Thyroid gland (tissue), 4 donors: ENCODE measurements at places on chromosomes 6 and 20. TPM values are rescaled to one million over a fixed set of nuclear protein-coding genes. Genes with fewer than 3 reads are reported as not detected.

DNA sequence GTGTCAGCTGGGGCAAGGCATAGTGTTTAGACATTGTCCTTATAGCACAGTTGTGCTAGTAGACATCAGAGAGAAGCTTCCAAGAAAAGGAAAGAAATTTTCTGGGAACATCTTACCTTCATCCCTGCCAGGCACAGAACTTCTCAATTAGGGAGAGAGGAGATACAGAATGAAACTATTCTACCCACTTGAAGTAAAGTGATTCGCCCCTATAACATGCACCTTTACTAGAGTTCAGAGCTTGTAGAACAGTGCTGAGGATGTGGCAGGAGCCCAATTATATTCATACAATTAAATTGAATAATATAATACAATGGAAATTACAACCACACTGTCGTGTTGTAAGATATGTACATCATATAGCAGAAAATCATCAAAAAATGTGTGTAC lies 1063.9 kb upstream of the CITED2 start:
- DNase-seq, result no peak

DNA sequence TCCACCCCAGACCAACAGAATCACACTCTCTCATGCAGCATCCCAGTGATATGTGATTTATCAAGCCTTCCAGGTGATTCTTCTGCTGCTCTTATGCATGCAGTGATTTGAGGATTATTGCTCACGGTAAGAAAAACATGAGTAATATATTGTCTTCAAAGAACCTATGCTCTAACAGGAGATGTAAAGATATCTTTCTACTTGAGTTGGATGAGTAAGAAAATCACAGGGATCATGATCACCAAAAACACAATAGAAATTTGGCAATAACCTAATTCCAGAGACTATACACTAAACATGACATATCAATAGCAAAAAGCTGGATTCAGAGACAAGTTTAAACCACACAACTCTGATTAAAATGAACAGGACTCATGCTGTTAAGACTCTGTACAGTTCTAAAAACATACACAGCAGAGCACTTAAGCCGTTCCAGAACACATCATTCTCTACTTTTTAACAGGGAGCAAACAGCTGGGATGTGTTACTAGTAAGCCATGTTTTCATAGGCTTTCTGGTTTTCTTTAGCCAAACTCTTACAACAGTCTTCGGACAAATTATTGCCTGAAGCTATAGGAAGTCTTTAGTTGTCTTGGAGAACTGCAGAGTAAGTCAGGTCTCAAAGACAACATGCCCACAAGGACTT lies 568.6 kb downstream of the HAO1 start:
- DNase-seq, result no peak

DNA sequence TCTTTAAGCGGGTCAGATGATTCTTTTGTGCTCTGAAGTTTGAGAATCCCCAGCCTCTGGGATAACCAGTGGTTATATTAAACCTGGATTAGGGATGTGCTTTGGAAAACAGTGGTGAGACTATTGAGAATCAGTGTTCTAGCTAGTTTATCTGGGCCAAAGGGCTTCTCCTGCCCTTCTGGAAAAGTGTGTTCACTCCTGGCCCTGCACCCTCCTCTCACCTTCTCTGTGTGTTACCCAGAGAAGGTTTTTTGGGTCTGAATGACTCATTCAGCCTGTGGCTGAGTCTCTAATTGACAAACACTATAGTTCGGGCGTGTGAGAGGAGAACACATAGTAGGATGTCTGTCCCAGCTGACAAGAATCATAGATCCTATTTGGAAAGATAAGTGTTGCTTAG lies 66.7 kb downstream of the LRRC1 start:
- DNase-seq, result no peak

DNA sequence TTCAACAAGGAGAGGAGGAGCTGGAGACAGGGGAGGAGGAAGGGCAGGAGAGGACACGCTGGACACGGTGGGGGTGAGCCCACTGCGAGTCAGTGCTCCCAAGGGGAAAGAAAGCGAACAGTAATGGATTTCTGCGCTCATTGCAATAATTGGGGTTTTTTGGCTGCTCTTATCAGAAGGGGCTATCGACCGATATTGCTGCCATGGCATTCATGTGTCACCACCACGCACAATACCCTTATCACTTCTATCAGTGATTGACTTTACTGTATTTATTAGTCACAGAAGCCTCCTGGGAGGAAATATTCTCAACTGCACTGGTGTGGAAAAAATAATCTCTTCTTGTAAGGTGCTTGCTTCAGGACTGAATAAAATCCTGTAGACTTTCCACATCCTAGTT lies 55.8 kb downstream of the CEP43 start:
- DNase-seq, result no peak

LINC00237 gene
- total RNA-seq, result not detected

DNA sequence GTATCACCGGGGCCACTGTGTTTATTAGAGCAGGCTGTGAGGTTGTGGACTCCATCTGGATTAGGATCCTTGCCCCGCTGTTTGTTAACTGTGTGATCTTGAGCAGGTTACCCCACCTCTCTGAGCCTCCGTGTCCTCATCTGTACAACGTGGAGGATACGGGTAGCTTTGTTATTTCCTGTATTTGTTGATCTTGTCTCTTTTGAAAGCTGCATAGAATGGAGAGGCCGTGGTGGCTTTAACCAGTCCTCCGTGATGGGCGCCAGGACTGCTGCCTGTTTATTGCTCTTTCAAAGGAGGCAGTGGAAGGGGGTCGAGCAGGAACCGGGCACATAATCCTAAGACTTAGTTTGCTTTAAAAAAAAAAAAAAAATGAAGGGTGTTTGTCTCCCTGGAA lies 22.9 kb downstream of the BCAS4 start:
- DNase-seq, result no peak

GRCh38 chr20:53216856-53217576 lies 244.9 kb downstream of the TSHZ2 start:
- DNase-seq, result peak; percentile 83

DNMT3B gene
- total RNA-seq, result 2.2 TPM

DNA sequence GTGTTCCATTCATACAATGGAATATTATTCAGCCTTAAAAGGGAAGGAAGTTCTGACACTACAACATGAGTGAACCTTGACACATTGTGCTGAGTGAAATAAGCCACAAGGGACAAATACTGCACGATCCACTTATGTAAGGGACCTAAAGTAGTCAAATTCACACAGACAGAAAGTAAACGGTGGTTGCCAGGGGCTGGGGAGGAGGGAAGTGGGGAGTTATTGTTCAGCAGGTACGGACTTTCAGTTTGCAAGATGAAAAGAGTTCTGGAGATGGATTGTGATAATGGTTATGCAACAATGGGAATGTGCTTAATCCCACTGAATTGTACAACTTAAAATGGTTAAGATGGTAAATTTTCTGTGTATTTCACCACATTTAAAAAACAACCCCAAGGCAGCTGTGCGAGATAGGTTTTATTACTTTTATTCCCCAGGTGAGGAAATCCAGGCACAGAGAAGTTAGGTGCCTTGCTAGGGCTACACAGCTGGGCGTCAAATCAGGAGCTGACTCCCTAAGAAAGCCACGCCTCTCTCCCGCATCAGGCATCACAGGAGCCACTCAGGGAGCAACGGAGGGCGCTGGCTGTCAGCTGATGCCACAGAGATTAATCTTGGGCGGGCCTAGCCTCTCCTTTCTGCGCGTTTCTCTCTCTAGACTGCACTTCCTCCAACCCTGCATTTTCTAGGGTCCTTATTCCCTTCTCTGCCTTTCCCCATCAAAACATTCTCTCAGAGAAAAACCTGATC lies 9.3 kb upstream of the TRAF3IP2 start:
- DNase-seq, result peak; percentile 82

- DNase-seq, result no peak
Observed at GRCh38 chr6:92777146-92777740, 642.1 kb downstream of the EPHA7 start.

GRCh38 chr20:46680684-46681031 lies 8.6 kb downstream of the TP53RK start:
- DNase-seq, result no peak

ZC3H12D gene
- total RNA-seq, result 1.2 TPM

- no peak for DNase-seq
Observed at GRCh38 chr20:49157146-49157545, 31.0 kb downstream of the STAU1 start.

DNA sequence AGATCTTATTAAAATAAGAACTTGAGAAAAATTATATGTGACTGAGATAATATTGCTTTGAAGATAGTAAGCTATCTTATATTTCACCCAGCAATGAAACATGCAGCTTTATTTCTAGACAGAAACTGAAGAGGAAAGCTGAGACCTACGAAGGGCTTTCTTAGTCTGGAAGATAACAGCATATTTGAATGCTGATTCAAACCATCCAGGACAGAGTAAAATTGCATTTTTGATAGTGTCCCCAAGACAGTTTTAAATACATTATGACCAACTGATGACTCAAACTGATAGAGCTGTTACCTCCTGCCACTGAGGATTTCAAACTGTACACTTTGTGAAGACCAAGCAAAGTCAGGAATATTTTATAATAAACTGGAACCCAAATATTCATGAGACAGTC lies 409.6 kb downstream of the GRIK2 start:
- no peak for DNase-seq

DNA sequence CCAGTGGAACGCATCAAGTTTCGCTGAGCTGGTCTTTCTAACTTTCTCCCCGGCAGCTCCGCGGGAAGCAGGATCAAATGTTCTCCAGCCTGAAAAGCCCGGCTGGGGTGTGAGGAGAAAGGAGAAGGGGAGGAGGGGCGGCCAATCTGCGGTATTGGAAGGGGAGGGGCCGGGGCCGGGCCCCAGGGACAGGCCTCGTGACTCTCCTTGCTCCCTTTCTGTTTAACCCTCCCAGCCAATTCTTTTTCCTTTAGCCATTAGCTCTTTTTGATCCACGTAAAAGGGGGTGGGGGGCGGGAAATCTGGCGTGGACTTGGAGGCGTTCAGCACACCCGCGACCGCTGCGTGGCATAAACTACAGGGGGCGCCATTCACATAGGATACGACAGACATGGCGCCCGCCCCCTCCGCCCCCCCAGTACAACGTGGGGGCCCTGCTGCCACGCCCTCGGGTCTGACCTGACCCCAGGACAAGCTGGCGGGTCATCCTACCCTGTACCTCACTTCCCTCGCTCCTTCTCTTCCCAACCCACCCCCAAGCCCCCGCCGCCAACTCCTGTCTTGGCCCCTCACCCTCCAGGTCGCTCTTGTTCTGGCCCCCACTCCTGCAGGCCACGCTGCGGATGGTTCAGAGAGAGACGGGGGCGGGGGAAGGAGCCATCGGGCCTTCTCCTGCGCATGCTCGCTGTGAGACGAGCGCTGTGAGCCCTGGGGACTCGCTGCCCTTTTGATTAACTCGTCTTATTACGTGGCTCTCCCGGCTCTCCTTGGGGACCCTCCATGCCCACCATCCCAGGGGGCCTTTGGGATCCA lies 7.8 kb upstream of the MDGA1 start:
- DNase-seq, result peak; percentile 85

RHAG gene
- total RNA-seq, result not detected

- DNase-seq, result no peak
Observed at GRCh38 chr6:117280922-117281321, 15.6 kb downstream of the VGLL2 start.

DNA sequence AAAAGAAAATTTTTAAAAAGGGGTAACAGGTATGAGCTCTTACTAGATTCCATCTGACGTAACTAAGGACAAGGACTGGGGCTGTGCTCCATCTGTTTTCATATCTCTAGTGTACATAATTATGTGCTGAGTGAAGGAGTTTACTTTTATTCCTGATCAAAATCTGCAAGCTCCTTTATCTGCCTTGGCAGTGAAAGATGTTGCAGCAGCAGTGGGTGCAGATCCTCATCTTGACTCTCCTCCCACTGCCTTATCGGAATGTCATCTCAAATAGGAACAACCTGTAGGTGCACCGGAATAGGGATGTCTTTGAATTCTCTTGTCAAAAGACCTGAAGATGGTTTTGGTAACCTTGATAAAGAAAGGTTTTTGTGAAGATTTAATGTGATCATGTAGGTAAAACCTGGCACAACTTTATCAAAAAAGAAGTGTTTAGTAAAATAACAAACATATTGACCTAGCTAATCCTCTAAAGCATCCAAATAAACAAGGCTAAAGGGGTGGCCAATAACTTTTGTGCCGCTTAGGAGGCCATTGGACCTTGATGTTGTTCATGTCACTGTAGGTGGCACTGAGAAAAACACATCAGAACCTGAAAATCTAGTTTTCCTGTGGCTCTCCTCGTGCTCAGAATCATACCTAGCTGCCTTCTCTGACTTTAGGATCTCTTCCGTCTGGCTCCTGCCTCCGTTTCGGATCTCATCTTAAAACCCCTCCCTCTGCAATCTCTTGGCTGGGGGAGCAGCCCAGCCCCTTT lies 19.0 kb upstream of the SLC16A10 start:
- no peak for DNase-seq

DNA sequence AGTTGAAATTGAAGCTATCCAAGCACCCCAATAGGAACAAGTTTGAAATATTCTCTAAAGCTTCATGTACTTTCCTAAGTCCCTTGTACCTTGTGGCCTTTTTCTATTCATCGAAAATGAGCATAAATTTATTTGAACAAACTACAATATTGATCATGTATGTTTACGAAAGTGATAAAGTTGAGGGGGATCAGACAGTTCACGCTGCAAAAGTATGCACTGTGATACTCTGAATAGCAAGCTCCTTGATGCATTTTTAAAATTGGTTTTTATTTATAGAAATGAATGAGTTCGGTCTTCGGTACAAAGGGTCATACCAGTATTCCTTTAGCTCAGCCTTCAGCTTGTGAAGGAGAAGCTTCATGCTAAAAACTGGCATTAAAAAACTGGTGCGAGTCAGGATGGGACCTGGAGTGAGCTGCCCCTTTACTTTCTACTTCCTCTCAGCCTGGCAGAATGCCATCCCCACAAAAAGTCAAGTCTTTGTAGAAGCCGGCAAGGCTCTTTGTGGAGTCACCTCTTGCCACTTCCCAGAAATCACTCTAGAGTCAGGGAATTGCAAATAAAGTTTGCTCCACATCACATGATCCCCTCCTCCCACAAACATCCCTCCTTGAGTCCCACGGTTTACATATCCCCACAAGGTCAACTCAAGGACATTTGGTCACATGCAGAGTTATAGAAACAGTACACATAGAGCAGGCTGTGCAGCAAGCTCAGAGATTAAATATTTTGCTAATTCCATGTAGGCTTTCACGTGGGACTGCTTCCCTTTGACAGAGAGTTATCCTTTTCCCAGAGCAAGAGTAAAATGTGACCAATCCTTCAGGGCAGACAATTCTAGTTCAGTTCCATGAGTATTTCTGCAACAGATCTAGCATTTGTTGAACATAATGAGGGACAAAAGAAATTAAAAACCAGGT lies 34.6 kb upstream of the ADGRF1 start:
- DNase-seq, result peak; percentile 22

GRCh38 chr6:26104457-26105108 lies 17.4 kb downstream of the HFE start:
- DNase-seq, result no peak

SSTR4 gene
- total RNA-seq, result not detected

DNAH8 gene
- total RNA-seq, result 0.13 TPM

- DNase-seq, result no peak
Observed at GRCh38 chr20:19016140-19016497, 196.3 kb upstream of the SLC24A3 start.

- peak; percentile 35 for DNase-seq
Observed at GRCh38 chr6:113860181-113860955, 3.2 kb downstream of the MARCKS start.
